ENCODE measurements at places on chromosomes 7 and 10.

- peak; percentile 42 for DNase-seq
These were observed 135.1 kb downstream of the NRBF2 start for GRCh38 chr10:63268149-63268797.

DNA sequence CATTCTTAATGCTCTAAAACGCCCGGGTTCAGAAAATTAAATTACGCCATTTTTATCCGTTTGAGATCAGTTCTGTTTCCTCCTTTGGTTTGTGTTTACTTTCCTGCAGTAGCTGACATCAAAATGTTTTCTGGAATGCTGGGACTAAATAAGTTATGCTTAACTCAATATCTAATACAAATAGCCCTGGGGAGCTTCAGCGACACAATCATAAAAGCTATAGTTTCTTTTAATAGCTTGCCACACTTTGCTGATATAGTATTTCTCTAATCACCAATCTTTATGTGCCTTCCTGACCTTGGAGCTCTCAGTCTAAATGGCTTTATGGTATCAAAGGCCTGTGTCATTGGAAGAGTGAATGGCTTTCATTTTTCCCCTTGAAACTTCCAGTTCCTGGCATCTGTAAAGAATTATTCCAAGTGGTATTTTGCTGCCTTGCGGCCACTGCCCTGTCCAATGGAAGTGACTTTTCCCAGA lies 202.7 kb downstream of the HDAC9 start:
- DNase-seq: no peak

- peak; percentile 25 for DNase-seq
These were observed 38.9 kb downstream of the TSPAN14 start for GRCh38 chr10:80492848-80493521.

- no peak for DNase-seq
These were observed 4.7 kb downstream of the GLI3 start for GRCh38 chr7:42232275-42232674.

DNA sequence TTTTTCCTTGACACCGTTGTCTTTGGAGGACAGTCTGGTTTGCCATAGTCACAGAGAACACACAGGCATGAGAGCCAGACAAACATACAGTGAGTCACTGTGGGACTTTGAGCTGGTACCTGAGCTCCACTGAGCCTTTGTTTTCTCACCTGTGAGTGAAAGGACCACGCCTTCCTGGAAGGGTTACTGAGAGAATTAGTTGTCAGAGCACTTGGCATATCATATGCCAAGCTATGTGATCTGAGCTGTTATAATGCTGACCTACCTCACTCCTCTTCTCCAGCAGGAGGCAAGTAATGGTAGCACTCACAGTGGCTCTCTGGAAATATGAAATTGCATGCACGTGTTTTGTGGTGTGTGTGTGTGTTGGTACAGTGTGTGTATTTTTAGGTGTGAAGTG lies 59.7 kb downstream of the CXCL12 start:
- no peak for DNase-seq

All from inflammatory macrophage (primary cell).